Renal cortical epithelial cell (primary cell): ENCODE measurements at places on chromosomes 1 and 21.

- DNase-seq = peak; percentile 37
Measured at GRCh38 chr1:187696073-187696472, 867.3 kb downstream of the PLA2G4A start.

DNA sequence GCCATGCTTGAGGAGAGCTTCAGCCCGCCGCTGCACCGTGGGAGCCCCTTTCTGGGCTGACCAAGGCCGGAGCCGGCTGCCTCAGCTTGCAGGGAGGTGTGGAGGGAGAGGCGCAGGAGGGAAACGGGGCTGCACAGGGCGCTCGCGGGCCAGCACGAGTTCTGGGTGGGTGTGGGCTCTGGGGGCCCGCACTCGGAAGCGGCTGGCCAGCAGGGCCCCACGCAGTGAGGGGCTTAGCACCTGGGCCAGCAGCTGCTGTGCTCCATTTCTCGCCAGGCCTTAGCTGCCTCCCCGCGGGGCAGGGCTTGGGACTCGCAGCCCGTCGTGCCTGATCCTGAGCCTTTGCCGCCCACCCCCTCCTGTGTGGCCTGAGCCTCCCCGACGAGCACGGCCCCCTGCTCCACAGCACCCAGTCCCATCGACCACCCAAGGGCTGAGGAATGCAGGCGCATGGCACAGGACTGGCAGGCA is 1554.0 kb downstream of the KCNT2 start:
- no peak for DNase-seq

- no peak for DNase-seq
Measured at GRCh38 chr1:14466006-14466405, 132.5 kb upstream of the KAZN start.

- no peak for DNase-seq
Measured at GRCh38 chr1:116668277-116668676, 744 bp upstream of the IGSF3 start.

DNA sequence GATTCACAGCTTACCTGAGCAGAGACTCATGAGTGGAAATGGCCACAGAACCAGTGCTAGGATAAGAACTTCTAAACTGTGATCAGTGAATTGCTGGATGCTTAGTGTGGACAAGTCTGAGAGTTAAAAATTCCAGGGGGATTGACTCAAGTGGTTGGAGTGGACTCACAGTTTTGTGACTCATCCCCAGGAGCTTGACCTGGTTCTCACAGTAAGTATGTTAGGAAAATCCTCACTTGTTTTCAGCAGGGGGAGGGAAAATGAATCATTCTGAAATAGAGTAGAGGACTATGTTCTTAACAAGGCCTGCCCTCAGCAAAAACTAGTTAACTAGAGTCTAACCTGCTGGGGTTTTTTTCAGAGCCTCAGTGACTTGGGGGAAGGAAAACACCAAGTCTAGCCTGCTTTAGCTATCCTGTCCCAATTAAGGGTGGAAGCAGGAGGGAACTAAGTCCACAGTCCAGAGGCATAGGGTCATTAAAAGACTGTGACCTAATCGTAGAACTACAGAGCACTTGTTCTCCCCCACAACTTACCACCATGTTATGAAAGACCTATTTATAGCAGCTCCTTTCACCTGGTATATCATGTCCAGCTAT is 6.1 kb upstream of the CDC73 start:
- peak; percentile 100 for DNase-seq

DNA sequence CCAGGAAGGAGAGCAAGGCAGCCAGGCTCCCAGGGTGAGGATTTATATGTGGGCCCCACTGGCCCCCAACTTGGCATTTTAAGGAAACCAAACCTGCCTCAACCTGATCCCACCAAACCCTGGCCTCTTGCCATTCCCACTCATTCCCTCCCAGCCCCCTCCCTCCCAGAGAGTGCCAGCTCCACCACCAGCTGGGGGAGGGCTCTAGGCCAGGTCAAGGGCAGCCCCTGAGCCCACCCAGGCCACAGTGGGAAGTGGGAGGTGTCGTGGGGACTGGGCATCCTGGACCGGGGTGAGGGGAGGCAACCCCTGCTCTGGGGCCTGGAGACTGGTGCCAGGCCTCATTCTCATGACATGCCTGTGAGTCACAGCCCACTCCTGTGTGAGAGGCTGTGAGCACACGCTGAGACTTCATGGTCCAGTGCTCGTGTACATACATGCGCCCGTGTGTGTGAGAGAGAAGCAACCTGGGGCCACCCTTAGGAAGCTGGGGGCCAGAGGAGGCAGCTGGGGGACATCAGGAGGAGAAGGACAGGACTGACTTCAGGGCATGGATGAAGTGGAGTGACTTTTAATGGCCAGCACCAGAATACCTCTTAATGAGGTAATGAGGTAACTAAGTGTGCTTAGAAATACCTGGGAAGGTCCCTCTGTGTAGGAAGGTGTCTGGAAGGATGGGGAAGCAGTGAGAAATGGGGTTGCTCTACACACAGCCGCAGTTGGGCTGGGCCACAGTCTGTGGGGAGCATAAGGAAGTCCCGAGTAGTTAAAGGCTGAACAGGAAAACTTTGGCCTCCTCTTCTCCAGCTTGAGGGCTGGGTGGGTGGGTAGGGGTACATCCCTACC is at the start of gene S100A2:
Gene S100A2, minus strand, starts transcription at position 316 of the 846 bp plus-strand sequence. CDS start 1,967 bp downstream, outside the sequence.
- peak; percentile 96 for DNase-seq

DNA sequence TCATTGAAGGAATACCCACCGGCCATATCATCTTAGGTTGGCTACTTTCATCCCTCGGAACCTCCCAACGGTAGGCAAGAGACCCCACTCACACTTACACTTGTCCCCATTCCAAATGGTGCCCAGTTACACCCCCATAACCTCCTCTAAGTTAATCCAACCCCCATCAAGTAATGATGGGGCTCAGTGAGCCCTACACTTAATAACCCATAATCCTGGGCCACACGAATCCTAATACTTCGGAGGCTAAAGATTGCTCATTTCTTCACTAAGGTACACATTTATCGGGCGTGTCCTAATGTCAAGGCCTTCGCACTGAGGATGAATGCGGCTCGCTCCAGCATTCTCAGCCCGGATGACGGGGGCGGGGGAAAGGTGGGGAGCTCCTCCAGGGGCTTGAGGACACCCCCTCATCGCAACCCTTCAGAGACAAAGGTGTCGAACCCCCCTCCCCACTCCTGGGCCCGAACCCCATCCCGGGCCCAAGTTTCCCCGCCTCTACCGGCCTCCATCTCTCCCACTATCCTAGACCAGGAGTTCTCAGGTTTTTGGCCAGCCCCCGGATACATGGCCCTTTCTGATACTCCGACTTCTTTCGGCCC is 435 bp downstream of the ILF2 start:
- no peak for DNase-seq

DNA sequence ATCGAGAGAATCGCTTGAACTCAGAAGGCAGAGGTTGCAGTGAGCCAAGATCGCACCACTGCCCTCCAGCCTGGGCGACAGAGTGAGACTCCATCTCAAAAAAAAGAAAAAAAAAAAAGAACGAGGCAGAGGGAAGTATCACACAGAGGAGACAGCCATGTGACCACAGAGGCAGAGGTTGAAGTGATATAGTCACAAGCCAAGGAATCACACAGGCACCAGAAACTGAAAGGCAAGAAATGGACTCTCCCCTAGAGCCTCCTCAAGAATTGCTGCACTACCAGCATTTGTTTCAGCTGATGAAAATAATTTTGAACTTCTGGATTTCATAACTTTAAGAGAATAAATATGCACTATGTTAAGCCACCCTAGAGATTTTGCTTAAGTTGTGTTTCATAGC is 459.6 kb downstream of the PTPRC start:
- DNase-seq = no peak

- peak; percentile 23 for DNase-seq
Measured at GRCh38 chr1:15245593-15246360, 1.2 kb upstream of the FHAD1 start.

GRCh38 chr1:167630568-167631385 is 745 bp downstream of the RCSD1 start:
- no peak for DNase-seq

DNA sequence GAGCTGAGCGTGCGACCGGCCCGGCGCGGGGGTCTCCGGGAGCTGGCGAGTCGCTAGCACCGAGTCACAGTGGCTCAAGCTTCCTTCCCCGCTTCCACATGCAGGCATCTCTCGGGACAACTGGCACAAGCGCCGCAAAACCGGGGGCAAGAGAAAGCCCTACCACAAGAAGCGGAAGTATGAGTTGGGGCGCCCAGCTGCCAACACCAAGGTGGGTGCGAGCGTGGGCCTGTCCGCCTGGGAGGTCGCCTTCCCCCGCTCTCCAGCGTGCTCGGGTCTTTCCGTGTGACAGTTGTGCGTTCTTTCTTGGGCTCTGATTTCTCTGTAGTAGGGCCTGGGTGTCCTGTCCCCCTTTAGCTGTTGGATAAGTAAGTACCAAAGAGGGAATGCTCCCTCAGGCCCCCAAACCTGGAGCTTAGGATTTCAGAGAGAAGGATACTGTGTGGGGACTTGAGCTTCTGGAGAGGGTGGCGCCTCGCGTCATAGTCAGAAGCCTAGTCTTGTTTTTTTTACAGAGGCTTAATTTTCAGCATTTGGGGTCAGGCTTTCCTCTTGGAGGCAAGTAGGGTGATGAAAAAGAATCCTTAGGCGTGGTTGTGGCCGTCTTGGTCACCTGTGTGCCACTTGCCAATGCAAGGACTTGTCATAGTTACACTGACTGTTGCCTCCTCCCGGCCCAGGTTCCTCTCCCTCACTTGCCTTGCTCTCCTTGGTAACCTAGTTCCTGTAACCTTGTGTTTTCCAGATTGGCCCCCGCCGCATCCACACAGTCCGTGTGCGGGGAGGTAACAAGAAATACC is 790 bp downstream of the RPS8 start:
- DNase-seq = no peak

DNA sequence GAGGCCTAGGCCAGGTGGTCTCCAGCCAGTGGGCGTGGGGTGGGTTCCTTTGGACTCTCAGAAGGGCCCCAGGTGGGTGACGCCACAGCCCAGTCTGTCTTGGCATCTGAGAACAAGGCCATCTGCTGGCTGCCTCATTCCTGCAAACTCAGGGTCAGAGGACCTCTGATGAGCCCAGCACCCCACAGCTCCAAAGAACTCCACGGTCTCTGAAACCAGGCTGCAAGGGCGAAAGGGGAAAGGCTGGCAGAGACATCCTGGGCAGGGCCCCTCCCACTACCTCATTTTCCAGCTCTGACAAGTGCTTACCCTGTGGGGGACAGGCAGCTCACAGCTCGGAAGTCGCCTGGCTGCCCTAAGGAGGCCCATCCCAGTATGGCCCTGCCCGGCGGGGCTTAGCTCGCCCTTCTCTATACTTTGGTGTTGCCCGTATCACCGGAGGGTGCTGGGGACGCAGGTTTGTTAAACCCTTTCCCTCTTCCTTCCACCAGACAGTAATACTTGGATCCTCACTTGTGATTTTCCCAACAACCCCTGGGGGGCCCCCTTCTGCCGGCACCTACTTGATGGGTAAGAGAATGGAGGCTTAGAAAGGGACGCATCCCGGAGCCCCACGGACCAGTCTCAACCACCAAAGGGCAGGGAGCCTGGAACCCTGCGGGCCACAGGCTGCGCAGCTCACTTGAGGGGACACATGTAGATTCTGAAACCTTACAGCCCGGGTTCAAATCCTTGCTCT is 10.9 kb upstream of the EDN2 start:
- DNase-seq = no peak

GRCh38 chr21:40404396-40404800 is 442.6 kb downstream of the DSCAM start:
- DNase-seq = no peak

- DNase-seq = no peak
Measured at GRCh38 chr1:236147521-236148469, 5.5 kb downstream of the GPR137B start.

DNA sequence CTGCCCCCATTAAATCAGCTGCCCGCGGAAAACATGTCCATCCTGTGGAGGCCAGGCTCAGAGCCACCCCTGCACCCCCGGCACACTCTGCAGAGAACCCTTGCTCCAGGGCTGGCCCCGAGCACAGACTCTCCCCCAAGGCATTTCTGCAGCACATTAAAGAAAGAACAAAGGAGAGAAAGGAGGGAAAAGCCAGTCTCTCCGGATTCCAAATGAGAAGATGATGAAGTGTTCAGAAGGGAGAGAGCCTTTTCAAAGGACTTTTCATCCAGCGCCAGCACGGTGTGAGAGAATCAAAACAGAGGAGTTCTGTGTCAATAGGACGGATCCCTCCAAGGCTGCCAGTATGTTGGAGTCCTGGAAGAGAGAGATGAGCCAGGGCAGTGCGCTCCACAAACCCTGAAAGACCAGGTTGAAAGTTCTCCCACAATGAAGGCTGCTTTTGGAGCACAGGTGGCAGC is 498.3 kb downstream of the NPHP4 start:
- no peak for DNase-seq

- DNase-seq = no peak
Measured at GRCh38 chr1:20072771-20073170, 2.8 kb downstream of the PLA2G5 start.

DNA sequence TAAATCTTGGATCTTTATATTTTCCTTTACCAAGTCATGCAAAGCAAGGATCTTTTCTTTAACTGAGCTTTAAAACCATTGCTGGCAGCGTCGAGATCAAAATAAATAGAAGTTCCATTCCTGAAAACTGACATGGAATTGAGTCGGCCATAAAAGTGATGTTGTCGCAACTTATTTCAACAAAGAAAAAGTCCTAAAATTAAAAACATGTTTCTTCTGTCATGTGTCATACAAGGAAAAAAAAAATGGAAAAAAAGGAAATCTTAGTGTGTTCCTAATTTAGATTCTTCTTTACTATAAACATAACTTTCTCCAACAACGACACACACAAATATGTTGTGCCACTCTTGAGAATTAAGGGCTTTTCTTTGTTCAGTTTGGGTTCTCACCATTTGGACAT is 34.9 kb downstream of the GREM2 start:
- DNase-seq = no peak

DNA sequence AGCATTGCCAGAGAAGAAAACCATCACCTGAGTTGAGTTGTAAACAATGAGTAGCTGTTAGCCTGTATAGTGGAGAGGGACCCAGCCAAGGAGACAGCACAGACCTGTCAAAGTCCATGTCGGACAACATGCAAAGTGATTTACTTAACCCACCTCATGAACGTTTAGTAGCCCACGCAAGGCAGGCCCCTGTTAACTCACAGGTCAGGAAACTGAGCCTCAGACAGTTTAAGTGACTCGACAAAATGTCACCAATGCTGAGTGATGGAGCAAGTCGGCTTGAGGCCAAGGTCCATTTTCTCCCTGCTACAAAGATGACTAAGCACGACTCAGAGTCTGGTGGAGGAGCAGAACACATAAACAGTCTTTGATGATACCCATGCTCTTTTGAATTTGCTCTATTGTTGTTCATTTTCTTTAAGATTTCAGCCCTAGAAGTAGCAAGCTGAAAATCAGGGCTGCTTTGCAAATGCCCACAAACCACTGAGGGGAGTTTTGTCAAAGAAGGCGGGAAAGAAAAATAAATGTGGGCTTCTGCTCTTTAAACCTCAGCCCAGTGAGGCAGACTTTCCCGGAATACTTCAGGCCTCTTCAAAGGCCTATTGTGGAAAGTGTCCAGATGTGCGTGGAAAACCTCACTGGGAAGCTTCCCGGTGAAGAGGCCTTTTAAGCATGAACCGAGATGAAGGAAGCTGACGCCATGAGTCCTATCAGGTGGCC is 83.8 kb upstream of the HOOK1 start:
- DNase-seq = peak; percentile 95
